ENCODE measurements at places on chromosomes 16 and 17. TPM values are rescaled to one million over a fixed set of nuclear protein-coding genes. Genes with fewer than 3 reads are reported as not detected.

DNA sequence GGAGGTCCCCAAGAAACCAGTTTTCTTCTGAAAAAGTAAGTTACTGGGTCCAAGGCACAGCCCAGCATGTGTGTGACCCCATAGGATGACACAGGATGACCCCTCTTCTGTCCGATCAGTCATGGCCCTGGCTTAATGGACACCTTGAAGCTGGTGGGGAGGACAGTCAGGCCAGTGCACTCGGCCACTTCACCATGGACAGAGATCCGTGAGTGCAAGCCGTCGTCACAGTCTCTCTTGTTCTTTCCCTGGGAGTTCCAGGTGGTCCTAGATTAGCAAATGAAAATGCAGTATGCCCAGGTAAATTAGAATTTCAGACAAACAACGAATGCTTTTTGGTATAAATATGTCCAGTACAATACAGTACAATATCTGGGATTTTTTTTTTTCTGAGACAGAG, 1.4 kb upstream of the RNF222 start:
- no peaks in the 10 kb centered on the region for H3K4me1 ChIP-seq
- H3K27ac ChIP-seq: no peak overlapping the region
- H3K36me3 ChIP-seq: no peaks in the 10 kb centered on the region
- peaks cover 19% of the 10 kb centered on the region for H3K27me3 ChIP-seq

DNA sequence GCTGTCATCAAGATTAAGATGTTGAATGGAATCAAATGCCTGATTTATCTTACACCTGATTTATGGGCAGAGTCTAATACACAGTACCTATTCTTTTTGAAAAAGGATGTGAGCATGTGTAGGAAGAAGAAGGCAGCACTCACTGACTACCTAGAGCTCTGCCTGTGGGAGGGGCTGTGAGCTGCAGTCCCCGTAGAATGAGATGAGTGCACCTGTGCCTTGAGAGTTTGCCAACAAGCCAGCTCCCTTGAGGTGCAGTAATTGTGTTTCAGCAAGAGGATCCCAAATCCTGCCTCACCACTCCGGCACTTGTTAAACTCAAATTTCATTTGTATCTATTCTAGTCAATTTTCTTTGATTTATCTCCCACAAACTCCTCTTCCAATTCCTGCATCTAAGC, 46.0 kb downstream of the CDH11 start:
- H3K27ac ChIP-seq: no peak overlapping the region
- H3K27me3 ChIP-seq: no peaks in the 10 kb centered on the region
- ATAC-seq: no peak
- H3K4me3 ChIP-seq: no peak overlapping the region

DNA sequence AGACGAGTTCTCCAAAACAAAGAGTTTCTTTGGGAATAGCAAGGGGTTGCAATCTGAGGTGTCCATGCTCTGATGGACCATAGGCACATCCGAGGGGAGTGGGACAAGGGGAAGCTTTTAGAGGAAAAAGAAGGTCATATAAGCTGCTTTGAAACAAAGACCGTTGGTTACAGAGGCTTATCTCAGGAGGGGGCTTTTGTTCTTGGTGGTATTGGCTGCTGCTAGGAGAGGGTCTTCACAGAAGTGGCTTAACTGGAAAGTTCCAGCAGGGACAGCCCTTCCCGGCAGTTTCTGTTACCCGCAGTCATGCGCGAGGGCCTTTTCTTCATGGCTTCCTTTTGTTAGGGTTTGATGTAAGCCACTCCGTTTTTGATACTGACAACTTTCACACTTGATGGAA, 76.0 kb downstream of the RAP1GAP2 start:
- H3K4me1 ChIP-seq: peaks cover 12% of the 10 kb centered on the region
- H3K36me3 ChIP-seq: no peaks in the 10 kb centered on the region
- no peak overlapping the region for H3K4me3 ChIP-seq
- H3K27ac ChIP-seq: no peak overlapping the region

DNA sequence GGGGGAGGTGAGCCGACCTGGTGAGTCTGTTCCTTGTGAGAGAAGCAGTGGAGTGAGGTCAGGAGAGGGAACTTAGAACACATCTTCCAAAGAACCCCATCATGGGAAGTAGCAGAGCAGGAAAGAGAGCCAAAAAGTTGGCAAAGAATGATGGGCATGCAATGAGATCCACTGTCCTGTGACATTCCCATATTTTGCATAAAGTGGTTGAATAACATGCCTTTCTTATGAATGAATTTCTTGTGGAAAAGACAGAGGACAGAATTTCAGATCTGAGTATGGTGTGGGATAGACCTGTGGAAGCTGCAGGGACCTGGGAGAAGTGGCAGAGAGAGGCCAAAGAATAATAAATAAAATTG, 41.3 kb downstream of the TMEM100 start:
- no peaks in the 10 kb centered on the region for H3K4me1 ChIP-seq
- no peaks in the 10 kb centered on the region for H3K36me3 ChIP-seq
- H3K4me3 ChIP-seq: no peak overlapping the region

- no peaks in the 10 kb centered on the region for H3K4me1 ChIP-seq
- peaks cover 26% of the 10 kb centered on the region for H3K27me3 ChIP-seq
- H3K36me3 ChIP-seq: no peaks in the 10 kb centered on the region
- H3K27ac ChIP-seq: no peak overlapping the region
Measured at GRCh38 chr17:37839196-37839978, 84.8 kb upstream of the TBC1D3K start.

- peaks cover 15% of the 10 kb centered on the region for H3K4me1 ChIP-seq
- no peak overlapping the region for H3K4me3 ChIP-seq
- no peak overlapping the region for H3K27ac ChIP-seq
- H3K36me3 ChIP-seq: no peaks in the 10 kb centered on the region
- H3K27me3 ChIP-seq: no peaks in the 10 kb centered on the region
- ATAC-seq: no peak
Measured at GRCh38 chr16:12091569-12092543, 115.3 kb downstream of the SNX29 start.

DNA sequence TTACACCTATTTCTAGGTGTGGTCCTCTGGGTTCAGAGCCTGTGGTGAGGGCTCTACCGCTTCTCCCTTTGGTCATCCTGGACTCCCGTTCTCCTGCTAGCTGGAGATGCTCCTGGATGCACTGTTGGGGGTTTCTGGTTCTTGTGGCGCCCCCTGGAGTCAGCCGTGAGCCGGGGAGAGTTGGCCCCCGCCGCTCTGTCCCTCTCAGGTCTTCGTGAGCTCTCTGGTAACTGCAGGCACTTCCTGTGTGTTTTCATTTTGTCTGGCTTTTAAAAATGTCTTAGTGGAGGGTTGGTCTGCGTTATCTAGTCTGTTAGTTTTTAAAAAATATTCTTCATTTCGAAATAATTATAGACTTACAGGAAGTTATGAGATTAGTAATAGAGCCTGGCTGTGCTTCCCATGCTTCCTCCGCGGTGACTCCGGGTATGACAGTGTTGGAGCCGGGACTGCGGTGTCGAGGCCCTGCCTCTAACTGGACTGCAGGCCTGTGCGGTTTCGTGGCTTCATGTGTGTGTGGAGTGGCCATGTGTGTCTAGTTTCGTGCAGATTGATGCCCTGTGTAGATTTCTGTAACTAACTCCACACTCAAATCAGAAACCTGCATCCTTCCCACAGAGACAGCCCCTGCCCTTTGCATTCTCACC, 78.0 kb upstream of the ZNF750 start:
- H3K4me1 ChIP-seq: no peaks in the 10 kb centered on the region
- no peak overlapping the region for H3K27ac ChIP-seq
- H3K36me3 ChIP-seq: peaks cover 50% of the 10 kb centered on the region

- peaks cover 5% of the 10 kb centered on the region for H3K27me3 ChIP-seq
- H3K27ac ChIP-seq: no peak overlapping the region
- ATAC-seq: no peak
- H3K36me3 ChIP-seq: no peaks in the 10 kb centered on the region
- H3K4me1 ChIP-seq: no peaks in the 10 kb centered on the region
Measured at GRCh38 chr16:65988024-65988595, 378.4 kb upstream of the CDH5 start.

DNA sequence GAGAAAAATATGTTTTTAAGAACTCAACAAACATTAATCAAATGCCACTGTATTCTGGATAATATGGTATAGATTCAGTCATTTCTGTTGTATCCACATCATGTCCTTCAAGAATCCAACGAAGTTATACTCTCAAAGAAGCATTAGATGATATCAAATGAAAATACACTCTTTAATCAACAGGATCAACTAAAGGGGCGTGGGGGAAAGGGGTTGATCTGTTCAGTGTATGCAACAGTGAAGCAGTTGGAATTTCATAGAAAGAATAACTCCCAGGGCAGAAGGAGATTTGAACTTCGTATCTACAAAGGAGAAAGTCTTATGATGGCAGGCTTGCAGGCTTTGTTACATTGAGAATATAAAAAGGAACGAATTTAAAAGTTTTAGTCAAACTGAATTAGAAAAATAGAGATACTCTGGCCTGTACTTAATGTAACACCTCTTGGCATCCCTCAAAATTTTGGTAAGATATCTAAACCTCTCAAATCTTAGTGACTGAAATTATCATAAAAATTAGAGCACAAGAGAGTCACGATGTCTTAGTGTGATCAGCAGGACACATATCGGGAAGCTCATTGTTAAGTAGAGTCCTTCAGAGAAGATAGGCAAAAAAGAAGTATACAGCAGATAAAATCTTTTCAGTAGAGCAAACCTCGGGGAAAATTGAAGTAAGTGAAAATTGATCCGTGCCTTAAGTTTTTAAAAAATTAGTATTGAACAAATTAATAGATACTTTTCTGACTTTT, 431.4 kb downstream of the KCNJ18 start:
- H3K36me3 ChIP-seq: no peaks in the 10 kb centered on the region
- H3K27me3 ChIP-seq: no peaks in the 10 kb centered on the region
- H3K4me3 ChIP-seq: no peak overlapping the region
- ATAC-seq: no peak

DNA sequence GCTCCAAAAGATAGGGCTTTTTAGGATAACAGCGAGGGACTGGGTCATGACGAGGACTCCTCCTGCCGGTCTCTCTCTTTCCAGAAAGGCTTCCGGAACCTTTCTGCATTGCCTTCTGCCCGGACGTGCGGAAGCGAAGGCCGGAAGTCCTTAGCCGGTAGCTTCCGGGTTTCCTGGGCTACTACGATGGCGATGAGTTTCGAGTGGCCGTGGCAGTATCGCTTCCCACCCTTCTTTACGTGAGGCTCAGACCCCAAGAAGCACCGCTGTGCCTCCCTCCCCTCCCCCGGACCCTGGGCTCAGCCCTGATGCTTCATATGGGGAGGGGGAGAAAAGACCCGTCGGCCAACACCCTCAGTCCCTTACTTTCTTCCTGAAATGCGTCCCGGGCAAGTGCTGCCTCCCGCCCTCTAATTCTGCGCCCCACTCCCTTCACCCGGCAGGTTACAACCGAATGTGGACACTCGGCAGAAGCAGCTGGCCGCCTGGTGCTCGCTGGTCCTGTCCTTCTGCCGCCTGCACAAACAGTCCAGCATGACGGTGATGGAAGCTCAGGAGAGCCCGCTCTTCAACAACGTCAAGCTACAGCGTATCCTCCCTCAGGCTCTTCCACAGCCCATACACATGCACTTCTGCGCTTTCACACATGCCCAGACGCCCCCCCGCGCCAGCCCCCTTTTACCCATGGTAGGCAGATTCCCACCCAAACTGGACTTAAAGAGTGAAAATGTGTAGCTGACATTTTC, at the start of gene VPS25:
Gene VPS25, plus strand, starts transcription at position 160 of the 746 bp plus-strand sequence. Its CDS starts 27 bp downstream, at position 187.
- peak within 1 kb of the TSS; percentile 96 for H3K27ac ChIP-seq
- H3K4me3 ChIP-seq: peak within 1 kb of the TSS; percentile 97
- peak; percentile 99 for ATAC-seq
- peaks cover 8% of the 10 kb centered on the region for H3K4me1 ChIP-seq
- peaks cover 45% of the 10 kb centered on the region for H3K36me3 ChIP-seq

GRCh38 chr17:21551081-21551881, 141.0 kb upstream of the KCNJ18 start:
- H3K4me1 ChIP-seq: peaks cover 13% of the 10 kb centered on the region
- H3K4me3 ChIP-seq: peak overlapping the region; percentile 74
- peaks cover 9% of the 10 kb centered on the region for H3K27me3 ChIP-seq
- peaks cover 26% of the 10 kb centered on the region for H3K36me3 ChIP-seq

DNA sequence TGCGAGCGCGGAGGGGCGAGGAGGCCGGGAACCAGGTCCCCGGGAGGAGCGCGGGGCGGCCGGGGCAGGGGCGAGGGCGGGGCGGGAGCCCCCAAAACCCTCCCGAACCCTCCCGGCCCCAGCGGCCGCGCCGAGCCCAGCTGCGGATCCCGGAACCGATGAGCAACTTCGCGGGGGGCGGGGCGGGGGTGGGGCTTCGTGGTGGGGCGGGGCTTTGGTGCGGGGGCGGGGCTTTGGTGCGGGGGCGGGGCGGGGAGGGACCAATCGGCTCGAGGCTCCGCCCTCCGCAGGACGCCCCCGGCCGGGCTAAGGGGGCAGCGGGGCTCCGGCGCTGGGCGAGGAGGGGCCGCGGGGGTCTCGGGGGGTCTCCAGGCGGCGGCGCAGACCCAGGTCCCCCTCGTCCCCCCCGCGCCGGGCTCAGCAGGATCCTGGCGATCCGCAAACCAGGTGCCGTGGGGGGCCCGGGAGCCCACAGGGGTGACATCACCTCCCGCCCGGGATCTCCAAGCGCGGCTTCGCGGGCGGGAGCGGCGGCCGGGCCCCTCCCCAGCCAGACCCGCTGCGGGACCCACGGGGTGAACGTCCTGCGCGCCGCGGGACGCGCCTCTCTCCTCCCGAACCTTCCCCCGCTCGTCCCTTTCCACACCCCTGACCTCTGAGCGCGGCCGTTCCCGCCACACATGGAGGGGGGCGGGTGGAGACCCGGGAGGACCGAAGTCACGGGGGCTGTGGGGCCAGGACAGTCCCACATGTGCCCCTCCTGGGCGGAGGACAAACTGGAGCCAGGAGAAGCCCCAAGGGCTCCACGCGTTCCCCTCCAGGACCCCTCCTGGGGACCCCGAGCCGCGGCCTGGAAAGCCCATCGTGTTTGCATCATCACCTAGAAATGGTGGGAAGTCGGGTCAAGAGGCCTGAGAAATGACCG, at the start of gene ABR:
Gene ABR, minus strand, starts transcription at position 164 of the 925 bp plus-strand sequence. CDS start 254 bp downstream, outside the sequence.
- H3K4me3 ChIP-seq: peak within 1 kb of the TSS; percentile 54
- no peaks in the 10 kb centered on the region for H3K4me1 ChIP-seq
- H3K27ac ChIP-seq: no peak within 1 kb of the TSS
- H3K27me3 ChIP-seq: no peaks in the 10 kb centered on the region

The PRSS27 gene
- 2.2 TPM for total RNA-seq

The MSLN gene
- total RNA-seq: not detected

The CACNG4 gene
- not detected for total RNA-seq

The ASGR1 gene
- 4.5 TPM for total RNA-seq

The KRTAP4-6 gene
- total RNA-seq: not detected

The KIF18B gene
- total RNA-seq: 37.7 TPM

The TEX14 gene
- 0.32 TPM for total RNA-seq

The PIRT gene
- total RNA-seq: not detected

The JMJD8 gene
- 16.8 TPM for total RNA-seq

The CISD3 gene
- total RNA-seq: 57.3 TPM

The RAD51C gene
- total RNA-seq: 112 TPM

The LGALS9B gene
- not detected for total RNA-seq
